ENCODE measurements at places on chromosomes 1 and 21. TPM values are rescaled to one million over a fixed set of nuclear protein-coding genes. Genes with fewer than 3 reads are reported as not detected.

DNA sequence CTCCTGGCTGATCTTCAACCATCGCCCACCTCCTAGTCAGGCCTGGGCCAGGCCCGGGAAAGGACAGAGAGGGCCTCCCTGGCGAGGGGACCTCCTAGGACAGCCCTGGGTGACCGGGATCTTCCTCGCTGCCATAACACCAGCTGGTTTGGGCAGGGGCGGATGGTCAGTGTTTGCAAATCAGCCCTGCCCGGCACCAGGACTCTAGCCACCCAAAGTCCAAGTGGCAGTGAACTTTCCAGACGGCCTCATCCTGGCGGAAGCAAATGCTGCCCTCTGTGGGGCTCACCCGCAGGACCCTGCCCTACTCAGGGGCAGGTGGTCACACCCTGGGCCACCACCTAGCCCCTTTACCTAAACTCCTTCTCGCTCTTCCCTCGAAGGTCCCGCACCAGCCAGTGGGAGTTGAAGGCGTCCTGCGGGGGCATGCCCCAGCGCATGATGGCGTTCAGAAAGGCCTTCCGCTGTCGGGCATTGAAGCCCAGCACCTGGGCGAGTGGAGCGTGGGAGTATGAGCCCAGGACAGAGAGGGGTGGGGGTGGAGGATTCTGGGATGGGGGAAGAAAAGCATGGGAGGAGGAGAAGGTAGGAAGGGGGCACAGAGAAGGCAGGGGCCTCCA is 55.3 kb downstream of the CHD5 start:
- no peak for DNase-seq

DNA sequence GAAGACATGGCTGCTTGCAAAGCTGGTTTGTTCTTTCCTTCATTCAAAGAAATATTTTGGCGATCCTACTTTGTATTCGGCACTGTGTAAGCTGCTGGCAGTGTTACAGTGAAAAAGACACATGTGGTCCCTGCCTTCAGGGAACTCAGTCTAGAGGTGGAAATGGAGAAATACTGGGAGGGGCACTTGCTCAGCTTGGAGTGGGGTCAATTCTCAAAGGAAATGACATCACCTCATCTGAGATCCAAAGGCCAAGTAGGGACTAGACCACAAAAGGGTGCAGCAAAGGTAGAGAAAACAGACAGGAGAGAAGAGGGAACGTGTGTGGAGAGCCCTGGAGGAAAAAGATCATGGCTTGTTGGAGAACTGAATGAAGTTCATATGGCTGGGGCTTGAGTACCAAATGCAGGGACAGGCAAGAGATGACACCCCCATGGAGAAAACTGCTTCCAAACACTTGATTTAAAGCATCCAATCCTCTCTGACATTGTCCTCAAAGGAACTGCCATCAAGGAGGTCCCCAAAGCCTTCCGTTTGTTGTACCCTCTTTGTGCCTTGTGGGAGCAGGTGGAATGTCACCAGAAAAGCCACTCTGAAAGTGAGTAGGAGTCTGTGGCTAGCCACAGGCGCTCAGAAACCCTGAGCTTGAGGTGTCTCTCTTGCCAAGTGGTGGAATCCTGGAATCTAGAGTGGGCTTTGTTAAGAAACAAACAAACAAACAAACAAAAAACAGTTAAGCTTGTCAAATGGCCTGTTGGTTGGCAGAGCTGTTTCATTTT is 48.3 kb upstream of the TDRD10 start:
- no peak for DNase-seq

TAS1R1 gene
- polyA plus RNA-seq = 0.06 TPM

GRCh38 chr1:94792473-94793295 is 27.5 kb upstream of the SLC44A3 start:
- no peak for DNase-seq

DNA sequence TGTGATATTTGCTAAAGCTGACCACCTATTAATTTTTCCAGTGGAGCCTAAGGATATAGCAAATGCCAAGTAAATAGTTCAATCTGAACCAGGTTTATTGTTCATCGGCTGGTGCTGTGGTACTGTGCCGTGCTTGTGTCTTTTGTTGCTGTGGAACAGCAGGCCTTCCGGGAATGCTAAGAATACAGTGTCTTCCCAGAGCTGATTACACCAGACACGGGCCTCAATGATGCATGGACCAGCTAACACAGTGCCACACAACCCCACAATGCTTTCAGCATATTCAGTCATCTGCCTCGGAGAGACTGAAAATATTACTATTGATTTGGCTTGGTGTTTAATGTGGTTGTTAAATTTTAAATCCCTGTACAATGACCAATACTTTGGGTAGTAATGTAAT is 415.4 kb downstream of the PTBP2 start:
- no peak for DNase-seq

DNA sequence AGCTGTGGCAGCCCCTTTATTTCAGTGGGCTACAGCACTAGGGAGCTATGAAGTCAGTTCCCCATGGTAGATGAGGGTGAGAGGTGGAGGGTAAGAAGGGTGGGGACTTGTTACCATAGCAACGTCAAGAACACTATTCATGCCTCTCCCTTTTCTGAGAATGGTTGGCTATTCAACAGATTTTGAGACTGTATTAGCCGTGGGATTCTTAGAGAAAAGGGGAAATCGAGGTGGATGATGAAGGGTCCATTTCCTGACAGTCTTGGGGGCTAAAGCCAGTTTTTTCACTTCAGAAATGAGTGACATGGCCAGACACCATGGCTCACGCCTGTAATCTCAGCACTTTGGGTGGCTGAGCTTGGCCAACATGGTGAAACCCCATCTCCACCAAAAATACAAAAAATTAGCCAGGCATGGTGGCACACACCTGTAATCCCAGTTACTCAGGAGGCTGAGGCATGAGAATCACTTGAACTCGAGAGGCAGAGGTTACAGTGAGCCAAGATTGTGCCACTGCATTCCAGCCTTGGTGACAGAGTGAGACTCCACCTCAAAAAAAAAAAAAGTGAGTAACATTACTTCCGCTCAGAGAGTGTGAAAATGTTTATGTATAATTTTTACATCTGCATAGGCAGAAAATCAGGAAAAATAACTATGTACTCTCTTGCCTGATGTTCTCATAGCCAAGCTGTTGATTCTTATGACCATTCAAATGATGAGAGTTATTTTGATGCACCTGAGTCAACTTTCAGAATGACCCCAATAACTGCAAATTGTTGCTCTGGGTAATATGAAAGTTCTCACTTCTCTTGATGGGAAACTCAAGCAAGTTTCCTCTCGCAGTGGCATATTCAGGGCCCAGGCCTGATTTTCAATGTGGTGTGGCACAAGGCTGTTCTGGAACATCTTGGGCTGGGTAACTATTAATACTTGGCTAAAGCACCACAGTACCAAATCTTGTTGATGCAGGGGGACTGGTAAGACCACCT is 23.2 kb upstream of the RGSL1 start:
- no peak for DNase-seq

PRDM16 gene
- polyA plus RNA-seq = 7.2 TPM

HDGF gene
- 261 TPM for polyA plus RNA-seq
